ENCODE measurements at places on chromosomes 2 and 18. TPM values are rescaled to one million over a fixed set of nuclear protein-coding genes. Genes with fewer than 3 reads are reported as not detected.

- DNase-seq: no peak
These were observed 113.5 kb upstream of the FZD5 start for GRCh38 chr2:207883002-207883780.

DNA sequence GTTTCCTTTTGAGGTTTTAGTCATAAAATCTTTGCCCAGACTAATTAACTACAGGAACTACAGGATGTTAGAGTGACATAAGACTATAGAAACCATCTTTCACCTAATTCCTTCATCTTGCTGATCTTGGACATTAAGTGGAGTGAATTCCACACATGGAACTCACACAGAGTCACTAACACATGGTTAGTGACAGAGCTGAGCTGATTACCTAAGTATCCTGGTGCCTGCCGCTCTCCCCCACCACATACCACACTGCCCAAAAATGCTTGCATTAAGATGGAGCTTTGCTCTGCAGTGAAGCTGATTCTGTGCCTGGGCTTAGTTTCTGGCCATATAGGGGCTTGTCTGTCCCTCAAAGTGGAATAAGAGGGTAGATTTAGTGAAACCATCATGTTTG is 332.9 kb upstream of the NT5C1B start:
- DNase-seq: no peak

DNA sequence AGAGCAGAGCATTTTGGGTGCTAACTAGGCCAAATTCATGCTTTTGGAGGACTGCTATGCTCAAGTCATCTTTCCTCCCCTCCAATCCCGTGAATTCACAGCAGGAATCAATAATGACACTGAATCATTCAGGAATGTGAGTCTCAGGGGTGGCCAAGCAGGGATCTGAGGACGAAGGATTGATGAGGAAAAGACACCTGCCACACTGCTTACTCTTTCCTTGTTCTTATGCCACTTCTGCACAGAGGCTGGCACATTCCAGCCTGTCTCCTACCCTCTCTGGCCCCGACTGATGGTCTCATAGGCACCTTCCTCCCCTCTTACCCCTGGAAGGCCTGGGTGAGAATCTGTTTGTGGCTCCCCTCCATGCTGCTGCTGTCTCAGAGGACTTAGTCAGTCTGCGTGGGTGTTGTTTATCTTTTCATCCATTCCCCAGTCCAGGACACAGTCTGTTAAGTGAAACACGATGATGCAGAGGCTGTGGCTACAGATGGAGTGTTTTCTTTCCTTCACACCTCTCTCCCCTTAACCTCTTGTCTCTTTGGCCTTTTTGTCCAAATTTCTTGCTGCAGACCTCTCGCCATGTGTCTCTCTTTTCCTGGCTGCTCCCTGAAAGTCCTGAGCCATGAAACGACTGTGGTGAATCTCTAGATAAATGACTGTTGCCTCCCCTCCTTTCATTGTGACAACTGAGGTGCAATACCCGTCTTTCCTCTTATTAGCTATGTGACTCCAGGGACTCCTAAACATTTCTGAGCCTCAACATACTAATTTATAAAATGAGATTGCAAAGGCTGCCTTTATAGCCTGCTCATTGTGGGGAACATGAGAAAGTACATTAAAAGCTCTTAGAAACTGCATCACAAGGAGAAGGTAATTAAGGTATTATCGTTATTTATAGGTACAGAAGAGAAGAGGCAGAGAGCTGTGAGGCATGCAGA is 86.9 kb downstream of the RDH14 start:
- DNase-seq: no peak

- no peak for DNase-seq
These were observed 57.3 kb upstream of the PSMD14 start for GRCh38 chr2:161250864-161251436.

The POTEI gene
- total RNA-seq: not detected

The IL36G gene
- not detected for total RNA-seq

- DNase-seq: no peak
These were observed 95.3 kb upstream of the FANCL start for GRCh38 chr2:58336416-58336815.

The SLC23A3 gene
- 1.3 TPM for total RNA-seq

- DNase-seq: no peak
These were observed 106.0 kb downstream of the CYP26B1 start for GRCh38 chr2:72041638-72042111.

DNA sequence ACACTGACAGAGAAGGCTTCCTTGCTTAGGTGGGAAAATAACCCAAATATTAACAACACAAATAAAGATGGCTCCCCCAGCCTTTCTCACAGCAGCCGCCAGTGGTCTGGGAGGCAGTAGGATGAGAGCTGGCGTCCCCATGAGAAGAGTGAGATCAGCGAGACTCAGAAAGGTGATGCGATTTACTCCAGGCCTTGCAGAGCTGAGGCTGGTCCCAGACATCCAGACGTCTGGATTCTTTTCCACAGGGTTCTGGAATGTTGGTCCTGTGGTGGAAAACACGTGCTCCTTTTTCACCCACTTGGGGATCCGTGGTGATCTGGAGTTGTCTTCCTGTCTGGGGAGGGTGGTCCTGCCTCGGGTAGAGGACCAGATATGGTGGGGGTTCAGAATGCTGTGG is 190.6 kb downstream of the CTIF start:
- DNase-seq: no peak

The DYSF gene
- 0.10 TPM for total RNA-seq

GRCh38 chr2:71802556-71802955 is 345.1 kb downstream of the CYP26B1 start:
- no peak for DNase-seq

- no peak for DNase-seq
These were observed 167.1 kb upstream of the RBMS1 start for GRCh38 chr2:160660741-160661140.

DNA sequence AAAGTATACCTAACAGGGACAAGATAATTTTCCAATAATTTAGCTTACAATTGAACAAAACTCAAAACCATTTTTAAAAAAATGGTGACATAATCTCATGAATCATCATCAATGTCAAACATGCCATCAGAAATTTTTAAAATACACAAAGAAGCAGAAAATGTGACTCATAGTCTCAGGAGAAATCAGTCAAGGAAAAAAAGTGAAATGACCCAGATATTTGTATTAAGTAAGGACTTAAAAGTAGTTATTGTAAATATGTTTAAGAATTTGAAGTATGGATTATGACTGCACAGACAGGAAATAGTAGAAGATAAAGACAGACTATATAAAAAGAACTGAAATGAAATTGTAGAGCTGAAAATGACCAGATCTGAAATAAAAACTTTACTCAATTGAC is 473.9 kb upstream of the SYT4 start:
- no peak for DNase-seq

- DNase-seq: no peak
These were observed 269.8 kb upstream of the HDAC4 start for GRCh38 chr2:239670463-239671120.

DNA sequence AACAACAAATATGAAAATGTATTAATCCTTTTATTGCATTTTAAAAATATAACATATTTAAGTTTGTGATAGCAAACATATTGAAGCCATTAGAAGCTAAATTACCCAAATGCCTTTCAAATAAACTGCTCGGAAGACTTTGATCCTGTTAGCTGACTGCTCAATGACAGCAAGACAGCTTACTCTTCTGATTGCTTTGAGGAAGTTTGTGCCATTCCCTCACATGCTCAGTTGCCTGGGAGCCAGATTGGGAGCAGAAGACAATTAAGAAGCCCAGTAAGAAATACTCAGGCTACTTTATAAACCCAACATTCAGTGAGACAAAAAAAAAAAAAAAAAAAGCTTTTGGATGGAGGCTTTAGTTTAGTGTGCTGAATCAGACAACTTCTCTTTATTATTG is 407.1 kb upstream of the SOX11 start:
- DNase-seq: no peak

- no peak for DNase-seq
These were observed 124.1 kb downstream of the EN1 start for GRCh38 chr2:118723394-118723793.

DNA sequence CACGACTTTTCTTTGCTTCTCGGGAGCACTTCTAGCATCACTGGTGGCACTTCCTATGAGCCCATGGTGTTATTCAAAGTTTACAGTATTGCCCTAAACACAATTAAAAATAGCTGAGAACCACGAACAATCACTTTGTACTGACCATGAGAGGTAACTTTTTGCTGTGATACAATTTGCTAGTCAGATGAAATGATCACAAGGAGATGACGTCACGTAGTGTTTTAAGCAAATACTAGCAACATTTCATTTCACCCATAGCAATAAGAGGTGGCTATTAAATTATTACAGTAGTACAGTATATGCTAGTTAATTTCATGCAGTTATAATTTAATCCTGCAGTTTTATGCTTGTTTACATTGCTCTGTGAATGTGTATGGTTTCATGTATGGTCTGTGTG is 108.9 kb upstream of the DOK6 start:
- DNase-seq: no peak

GRCh38 chr2:203584784-203585183 is 49.7 kb upstream of the RAPH1 start:
- DNase-seq: no peak

- no peak for DNase-seq
These were observed 293.5 kb downstream of the SETBP1 start for GRCh38 chr18:44974174-44974573.

The EFR3B gene
- 0.10 TPM for total RNA-seq

DNA sequence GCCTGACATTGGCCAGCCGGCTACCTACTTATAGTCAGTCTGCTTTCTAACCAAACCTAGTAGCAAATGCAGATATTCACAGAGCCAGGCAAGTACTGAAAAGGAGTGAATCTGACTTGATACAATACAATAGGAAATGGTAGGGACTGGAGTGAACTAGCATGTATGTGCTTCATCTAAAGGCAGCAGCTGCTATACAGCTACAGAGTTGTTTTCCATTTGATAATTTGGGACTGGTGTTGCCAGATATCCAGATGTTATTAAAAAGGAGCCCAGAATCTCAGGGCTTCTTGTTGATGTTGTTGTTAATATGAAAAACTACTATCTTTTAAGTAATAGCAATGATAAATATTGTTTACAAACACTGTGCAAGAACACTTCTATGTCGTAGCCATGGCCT is 159.4 kb downstream of the BABAM2 start:
- DNase-seq: no peak

GRCh38 chr2:176174382-176174823 is 14.1 kb upstream of the HOXD1 start:
- DNase-seq: no peak

GRCh38 chr2:102585847-102586404 is 33.4 kb upstream of the SLC9A2 start:
- DNase-seq: no peak

- no peak for DNase-seq
These were observed 33.1 kb upstream of the SIX2 start for GRCh38 chr2:45042401-45042800.

DNA sequence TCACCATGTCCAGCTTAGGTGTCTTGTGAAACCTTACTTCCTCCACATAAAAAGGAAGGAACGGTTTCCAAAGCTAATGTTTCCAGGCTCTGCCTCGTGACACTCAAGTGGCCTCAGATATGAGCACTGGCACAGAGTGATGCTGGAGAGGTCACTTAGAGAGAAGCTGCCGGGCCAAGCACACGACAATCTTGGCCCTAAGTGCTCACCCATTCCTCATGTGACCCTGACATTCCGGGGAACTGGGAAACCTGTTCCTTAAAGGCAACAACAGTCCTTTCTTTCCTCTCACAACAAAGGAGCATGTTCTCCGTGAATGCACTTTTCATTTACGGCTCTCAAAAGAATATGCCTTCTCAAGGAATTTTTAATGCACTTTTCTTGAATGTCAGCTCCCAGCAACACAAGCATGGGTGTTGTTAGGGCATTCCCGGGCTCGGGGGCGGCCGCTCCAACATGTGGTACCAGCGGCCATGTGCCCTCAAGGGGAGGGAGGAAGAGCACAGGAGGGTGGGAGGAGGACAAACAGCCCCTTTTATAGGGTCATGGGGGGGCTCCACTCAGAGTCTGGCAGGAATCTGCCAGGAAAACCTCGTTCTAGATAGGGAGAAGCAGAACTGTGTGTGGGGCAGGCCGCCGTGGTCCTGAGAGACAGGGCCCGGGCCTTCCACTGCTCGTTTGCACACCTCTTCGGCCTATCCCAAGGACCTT is 118.6 kb downstream of the MBP start:
- DNase-seq: no peak

DNA sequence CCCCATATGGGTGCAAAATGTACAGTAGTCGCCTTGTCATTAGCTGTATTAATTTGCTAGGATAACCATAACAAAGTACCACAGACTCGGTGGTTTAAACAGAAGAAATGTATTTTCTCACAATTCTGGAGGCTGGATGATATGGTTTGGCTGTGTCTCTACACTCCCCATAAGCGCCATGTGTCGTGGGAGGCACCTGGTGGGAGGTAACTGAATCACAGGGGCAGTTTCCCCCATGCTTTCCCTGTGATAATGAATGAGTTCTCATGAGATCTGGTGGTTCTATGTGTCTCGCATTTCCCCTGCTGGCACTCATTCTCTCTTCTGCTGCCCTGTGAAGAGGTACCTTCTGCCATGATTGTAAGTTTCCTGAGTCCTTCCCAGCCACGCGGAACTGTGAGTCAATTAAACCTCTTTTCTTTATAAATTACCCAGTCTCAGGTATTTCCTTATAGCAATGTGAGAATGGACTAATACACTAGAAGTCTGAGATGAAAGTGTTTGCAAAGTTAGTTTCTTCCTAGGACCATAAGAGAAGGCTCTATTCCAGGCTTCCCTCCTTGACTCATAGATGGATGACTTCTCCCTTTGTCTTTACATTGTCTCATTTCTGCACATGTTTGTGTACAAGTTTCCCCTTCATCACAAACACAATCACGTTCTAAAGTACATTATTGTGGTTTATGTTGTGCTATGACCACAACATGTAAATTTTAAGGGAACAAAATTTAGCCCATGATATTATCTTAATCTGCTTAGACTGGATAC is 1442.6 kb downstream of the SUCLG1 start:
- DNase-seq: no peak

The PTH2R gene
- not detected for total RNA-seq

The SH2D6 gene
- total RNA-seq: 0.25 TPM

The ORMDL1 gene
- 141 TPM for total RNA-seq

The C2orf72 gene
- total RNA-seq: not detected

DNA sequence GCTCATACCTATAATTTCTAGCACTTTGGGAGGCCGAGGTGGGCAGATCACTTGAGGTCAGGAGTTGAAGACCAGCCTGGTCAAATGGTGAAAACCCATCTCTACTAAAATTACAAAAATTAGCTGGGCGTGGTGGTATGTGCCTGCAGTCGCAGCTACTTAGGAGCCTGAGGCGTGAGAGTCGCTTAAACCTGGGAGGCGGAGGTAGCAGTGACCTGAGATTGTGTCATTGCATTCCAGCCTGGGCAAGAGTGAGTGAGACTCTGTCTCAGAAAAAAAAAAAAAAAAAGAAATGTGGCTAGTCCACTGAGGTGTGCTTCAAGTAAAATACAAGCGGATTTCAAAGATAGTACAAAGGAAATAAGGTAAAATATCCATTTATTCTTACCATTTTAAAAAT is 46.2 kb downstream of the RBKS start:
- DNase-seq: no peak
